ENCODE measurements at places on chromosomes 6 and 20. TPM values are rescaled to one million over a fixed set of nuclear protein-coding genes. Genes with fewer than 3 reads are reported as not detected.

GSTA4 gene
- polyA plus RNA-seq = 60.2 TPM

ATRN gene
- 59.7 TPM for polyA plus RNA-seq

HECA gene
- 8.4 TPM for polyA plus RNA-seq

PACSIN1 gene
- polyA plus RNA-seq = 0.04 TPM

ACTL10 gene
- 0.31 TPM for polyA plus RNA-seq

HUS1B gene
- 0.17 TPM for polyA plus RNA-seq

PLN gene
- 0.14 TPM for polyA plus RNA-seq

HTR1E gene
- not detected for polyA plus RNA-seq

FAM83D gene
- 10.5 TPM for polyA plus RNA-seq

ITCH gene
- 20.3 TPM for polyA plus RNA-seq

CPXM1 gene
- 9.0 TPM for polyA plus RNA-seq

ZFP64 gene
- 24.4 TPM for polyA plus RNA-seq

SRMS gene
- not detected for polyA plus RNA-seq

SPDEF gene
- not detected for polyA plus RNA-seq

SLC22A16 gene
- not detected for polyA plus RNA-seq

CLPSL2 gene
- not detected for polyA plus RNA-seq

MAS1 gene
- polyA plus RNA-seq = not detected

SLC32A1 gene
- polyA plus RNA-seq = not detected

NMBR gene
- 0.15 TPM for polyA plus RNA-seq

CDS2 gene
- polyA plus RNA-seq = 48.7 TPM

TCF15 gene
- not detected for polyA plus RNA-seq

ALDH8A1 gene
- 0.35 TPM for polyA plus RNA-seq

HSPA1B gene
- 31.9 TPM for polyA plus RNA-seq

OPRM1 gene
- not detected for polyA plus RNA-seq

GINS1 gene
- polyA plus RNA-seq = 3.7 TPM

All from AG04450 (cell line).